Stomach (tissue), 19 donors: ENCODE measurements at places on chromosomes 7 and 10. TPM values are rescaled to one million over a fixed set of nuclear protein-coding genes. Genes with fewer than 3 reads are reported as not detected.

Gene UTF1
- total RNA-seq, result not detected

Gene C1GALT1
- 49.0 TPM for total RNA-seq

Gene TRIM73
- total RNA-seq, result 9.2 TPM

GRCh38 chr10:123995461-123996131 lies 97.8 kb downstream of the CHST15 start:
- H3K4me3 ChIP-seq, result peak overlapping the region; percentile 24
- H3K4me1 ChIP-seq, result peaks cover 44% of the 10 kb centered on the region
- no peaks in the 10 kb centered on the region for H3K36me3 ChIP-seq
- peak overlapping the region; percentile 52 for H3K27ac ChIP-seq

DNA sequence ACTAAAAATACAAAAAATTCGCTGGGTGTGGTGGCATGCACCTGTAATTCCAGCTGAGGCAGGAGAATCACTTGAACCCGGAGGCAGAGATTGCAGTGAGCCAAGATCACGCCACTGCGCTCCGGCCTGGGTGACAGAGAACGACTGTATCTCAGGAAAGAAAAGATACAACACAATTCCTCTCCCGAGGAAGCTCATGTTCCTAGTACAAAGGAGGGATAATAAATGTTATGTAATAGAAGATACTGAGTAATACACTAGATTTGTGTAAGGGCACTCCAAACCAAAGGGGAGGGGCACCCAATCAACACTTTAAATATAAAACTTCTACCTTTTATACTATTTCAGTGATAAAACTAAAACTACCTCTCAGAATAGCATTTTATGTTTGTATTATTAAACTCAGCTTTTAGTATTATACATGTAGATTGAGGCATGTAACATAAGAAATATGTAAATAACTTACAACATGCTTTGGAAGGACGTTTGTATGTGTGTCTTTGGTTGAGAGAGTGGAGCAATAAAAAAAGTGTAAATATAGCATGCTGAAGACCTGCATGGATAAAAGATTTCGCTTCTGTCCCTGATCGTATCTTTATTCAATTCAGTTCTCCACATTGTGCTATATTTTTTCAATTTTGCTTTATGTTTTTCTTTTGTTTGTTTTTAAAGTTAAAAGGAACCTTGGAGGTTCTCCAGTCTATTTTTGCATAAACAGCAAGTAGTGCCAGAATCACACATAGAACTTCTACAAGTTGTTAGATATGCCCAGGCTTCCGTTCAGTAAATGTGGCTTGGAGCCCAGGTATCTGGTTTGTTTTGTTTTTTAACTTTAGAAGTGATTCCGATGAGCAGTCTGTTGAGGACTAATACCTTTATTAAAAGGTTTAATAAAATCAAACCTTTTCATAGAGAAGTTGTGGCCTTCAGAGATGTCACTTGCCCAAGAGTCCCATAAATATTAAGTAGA lies 71.9 kb downstream of the WAC start:
- peaks cover 36% of the 10 kb centered on the region for H3K36me3 ChIP-seq
- no peak for DNase-seq
- H3K4me3 ChIP-seq, result no peak overlapping the region
- H3K27me3 ChIP-seq, result no peaks in the 10 kb centered on the region
- no peak overlapping the region for H3K27ac ChIP-seq
- H3K4me1 ChIP-seq, result peaks cover 56% of the 10 kb centered on the region
